Stromal cell of bone marrow (primary cell): ENCODE measurements at places on chromosomes 6 and 20.
A peak's percentile ranks its signal among the peaks of the same experiment; 100 is the strongest.

DNA sequence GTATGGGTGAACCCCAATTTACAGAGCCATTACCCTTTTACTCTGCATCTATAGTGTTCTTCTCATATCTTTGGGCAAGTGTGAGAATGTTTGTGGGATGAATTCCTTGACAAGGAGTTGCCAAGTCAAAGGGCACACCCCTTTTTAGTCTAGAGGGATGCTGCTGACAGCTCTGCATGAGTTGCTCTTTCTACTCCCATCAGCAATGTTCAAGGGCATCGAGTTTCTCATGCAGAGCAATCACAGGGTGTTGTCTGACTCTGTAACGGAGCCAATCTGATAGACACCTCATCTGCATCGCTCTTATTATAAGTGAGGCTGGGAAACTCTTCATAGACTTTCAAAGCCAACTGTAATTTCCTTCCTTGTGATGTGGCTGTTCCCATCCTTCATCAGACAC, 77.4 kb downstream of the EDN3 start:
- DNase-seq: no peak

GRCh38 chr20:57743450-57744095, 33.8 kb upstream of the PMEPA1 start:
- no peak for DNase-seq

DNA sequence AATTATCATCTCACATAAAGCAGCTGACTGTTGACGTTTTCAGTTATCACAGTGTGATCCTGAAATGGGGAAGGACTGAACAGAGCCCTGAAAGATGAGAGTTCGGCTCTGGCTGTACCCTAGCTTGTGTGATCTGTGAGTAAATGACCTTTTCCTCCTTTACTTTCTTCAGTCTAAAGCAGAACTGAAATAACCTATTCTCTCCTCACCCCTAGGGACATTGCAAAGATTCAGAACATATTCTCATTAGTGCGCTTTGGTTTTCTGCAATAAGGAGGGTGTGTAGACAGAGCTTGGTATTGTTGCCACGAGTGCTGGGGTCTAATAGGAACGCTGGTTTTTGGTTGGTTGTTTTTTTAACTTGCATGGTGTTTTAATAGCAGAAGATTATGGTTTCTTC, 16.7 kb downstream of the FARS2 start:
- DNase-seq: no peak

DNA sequence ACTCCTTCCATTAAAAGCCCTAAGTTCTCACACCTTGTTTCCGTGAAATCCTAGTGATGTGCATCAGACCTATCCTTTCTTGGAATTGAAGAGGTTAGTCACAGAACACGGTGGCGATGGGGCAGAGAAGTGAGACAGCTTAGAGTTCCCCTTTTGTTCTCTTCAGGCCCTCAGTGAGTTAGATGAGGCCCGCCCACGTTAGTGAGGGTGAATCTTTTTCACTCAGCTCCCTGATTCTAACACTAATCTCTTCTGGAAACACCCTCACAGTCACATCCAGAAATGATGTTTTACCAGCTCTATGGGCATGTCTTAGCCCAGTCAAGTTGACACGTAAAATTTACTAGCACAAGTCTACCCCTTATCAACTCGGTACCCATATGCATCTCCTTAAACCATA, 172.7 kb upstream of the NOX3 start:
- DNase-seq: no peak

- no peak for DNase-seq
These were observed 237.0 kb downstream of the LRFN2 start for GRCh38 chr6:40349901-40350746.

- no peak for DNase-seq
These were observed 42.2 kb upstream of the ADTRP start for GRCh38 chr6:11820821-11821220.

- no peak for DNase-seq
These were observed 32.7 kb downstream of the CFAP61 start for GRCh38 chr20:20085071-20085470.

DNA sequence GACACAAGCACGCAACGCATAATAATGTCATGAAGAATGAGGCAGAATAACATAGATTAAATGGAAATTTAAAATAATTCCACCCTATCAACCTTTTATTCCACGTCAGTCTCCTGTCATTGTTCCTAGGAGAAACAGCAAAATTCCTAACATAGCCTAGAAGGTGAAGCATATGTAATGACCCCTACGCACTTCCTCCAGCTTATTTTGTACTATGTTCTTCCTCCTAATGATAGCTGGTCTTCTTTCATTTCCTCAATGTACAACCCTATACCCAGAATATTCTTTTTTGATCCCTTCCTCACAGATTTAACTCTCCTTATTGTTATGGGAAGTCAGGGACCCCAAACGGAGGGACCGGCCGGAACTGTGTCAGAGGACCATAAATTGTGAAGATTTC, 122.0 kb upstream of the CARMIL1 start:
- no peak for DNase-seq

DNA sequence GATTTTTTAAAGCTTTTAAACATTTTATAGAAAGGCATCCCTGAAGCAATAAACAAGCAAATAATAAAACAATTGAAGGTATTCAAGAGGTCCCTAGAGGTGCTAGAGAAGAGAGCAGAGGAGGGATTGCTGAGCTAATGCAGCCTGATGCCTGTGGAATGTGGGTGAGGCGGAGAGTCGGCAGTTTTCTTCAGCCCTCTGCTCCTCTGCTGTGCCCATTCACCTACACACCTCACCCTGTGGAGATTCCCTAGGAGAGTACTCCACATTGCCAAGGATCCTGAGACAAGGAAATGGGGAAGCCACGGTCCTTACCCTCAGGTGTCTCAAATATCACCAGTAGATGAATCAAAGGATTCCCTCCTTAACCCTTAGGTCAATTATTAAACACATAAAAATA, 199.8 kb upstream of the POU3F2 start:
- DNase-seq: no peak

GRCh38 chr6:18485660-18486435, 98.7 kb downstream of the RNF144B start:
- no peak for DNase-seq

DNA sequence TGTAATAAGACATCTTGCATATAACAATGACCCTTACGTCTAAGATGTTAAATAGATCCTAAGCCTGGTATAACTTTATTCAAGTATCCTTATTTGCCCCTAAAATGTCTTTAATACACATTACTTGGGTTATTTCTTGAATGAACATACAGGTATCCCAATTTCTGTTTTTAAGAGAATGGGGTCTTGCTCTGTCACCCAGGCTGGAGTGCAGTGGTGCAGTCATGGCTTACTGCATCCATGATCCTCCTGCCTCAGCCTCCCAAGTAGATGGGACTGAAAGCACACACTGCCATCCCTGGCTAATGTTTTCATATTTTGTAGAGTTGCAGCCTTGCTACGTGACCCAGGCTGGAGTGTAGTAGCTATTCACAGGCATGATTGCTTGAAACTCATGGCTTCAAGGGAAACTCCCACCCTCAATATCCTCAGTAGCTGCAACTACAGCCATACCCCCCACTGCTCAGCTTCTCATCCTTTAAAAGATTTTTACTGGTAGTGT, 10.4 kb upstream of the ZNFX1 start:
- DNase-seq: no peak

GRCh38 chr6:7522873-7523272, 18.6 kb upstream of the DSP start:
- DNase-seq: no peak

- no peak for DNase-seq
These were observed 253.4 kb downstream of the HACE1 start for GRCh38 chr6:104606361-104606760.

- no peak for DNase-seq
These were observed 14.2 kb downstream of the SLC17A2 start for GRCh38 chr6:25916330-25916729.

DNA sequence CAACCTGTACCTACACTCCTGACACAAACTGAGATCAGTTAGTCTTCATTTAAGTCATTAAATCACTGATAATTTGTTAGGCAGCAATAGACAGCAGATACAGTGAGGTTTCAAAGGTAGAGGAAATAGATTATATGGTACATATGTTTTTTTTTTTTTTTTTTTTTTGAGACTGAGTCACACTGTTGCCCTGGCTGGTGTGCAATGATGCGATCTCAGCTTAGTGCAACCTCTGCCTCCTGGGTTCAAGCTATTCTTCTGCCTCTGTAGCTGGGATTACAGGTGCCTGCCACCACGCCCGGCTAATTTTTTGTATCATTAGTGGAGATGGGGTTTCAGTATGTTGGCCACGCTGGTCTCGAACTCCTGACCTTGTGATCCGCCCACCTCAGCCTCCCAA, 38.2 kb upstream of the KIF13A start:
- no peak for DNase-seq

GRCh38 chr6:54097753-54098152, 13.5 kb upstream of the MLIP start:
- no peak for DNase-seq

DNA sequence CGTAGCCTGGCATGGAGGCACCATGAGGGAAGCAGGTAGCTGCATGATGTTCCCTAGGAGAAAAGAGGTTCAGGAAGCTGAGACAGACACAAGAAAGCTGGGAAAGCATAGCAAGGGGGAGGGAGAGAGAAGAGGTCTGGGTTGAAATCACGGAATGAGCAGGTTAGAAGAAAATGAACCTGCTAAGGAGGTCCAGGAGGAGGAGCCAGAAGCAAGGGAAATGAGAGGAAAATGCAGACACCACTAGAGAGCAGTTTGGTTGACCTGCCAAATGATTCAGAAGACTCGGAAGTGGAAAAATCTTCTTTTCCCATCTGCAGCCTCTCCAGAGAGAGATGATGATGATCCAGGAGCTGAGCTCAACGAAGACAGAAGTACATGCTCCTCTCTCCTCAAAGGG, 70.9 kb downstream of the VIP start:
- no peak for DNase-seq

DNA sequence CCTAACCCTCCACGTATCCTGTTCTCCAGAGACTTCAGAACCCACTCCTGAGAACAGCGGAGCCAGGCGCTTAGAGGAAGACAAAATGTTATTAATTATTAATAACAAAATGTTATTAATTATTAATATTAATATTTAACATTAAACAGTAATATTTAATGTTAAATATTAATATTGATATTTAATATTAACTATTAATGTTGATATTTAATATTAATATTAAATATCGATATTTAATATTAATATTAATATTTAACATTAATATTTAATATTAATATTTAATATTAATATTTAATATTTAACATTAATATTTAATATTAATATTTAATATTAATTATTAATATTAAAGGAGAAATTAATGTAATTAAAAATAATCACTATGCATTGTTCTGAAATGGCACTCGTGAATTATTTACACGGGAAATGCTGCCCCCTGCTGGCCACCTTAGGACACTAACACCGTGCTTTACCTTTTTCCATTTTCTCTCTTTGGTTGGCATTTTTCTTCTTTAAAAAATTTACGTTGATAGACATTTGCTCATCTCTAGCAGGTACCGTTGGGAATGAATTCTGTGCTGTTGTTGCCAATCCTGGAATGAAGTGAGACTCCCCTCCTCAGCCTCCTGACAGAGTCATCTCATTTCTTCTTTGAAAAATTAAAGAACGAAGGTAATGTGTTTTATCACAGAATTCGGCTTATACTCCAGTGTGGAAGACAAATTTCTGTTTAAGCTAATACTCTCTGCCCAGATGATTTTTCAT, 7.5 kb upstream of the GGTLC1 start:
- DNase-seq: peak; percentile 13

- no peak for DNase-seq
These were observed 197.5 kb downstream of the BCKDHB start for GRCh38 chr6:80304014-80304413.

DNA sequence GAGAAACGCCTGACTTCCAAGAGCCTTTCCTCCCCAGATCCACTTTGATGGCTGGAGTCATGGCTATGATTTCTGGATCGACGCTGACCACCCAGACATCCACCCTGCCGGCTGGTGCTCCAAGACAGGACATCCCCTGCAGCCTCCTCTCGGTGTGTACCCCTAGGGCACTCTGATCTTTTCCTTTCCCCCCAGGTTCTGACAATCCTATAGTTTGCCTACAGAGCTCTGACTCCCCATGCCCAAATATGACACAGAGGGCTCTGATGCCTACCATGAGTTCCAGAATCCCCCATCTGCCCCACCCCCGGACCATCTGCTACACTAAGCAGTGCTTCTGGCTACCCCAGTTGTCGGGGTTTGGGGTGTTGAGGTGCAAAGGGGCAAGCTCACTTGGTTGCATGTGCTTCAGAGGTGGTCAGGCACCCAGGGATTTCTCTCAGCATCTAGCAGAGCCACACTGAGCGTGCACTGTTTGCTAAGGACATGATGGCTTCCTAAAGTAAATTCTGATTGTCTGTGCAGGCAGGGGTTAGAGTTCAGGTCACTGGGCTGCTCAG, 24.0 kb upstream of the SGK2 start:
- no peak for DNase-seq

- DNase-seq: no peak
These were observed 51.3 kb upstream of the REV3L start for GRCh38 chr6:111534231-111534751.

- DNase-seq: no peak
These were observed 70.6 kb upstream of the CCN2 start for GRCh38 chr6:132021552-132022375.

- DNase-seq: no peak
These were observed 47.8 kb upstream of the CDYL start for GRCh38 chr6:4728436-4728769.

GRCh38 chr6:129852257-129852858, 8.8 kb downstream of the TMEM244 start:
- DNase-seq: no peak

DNA sequence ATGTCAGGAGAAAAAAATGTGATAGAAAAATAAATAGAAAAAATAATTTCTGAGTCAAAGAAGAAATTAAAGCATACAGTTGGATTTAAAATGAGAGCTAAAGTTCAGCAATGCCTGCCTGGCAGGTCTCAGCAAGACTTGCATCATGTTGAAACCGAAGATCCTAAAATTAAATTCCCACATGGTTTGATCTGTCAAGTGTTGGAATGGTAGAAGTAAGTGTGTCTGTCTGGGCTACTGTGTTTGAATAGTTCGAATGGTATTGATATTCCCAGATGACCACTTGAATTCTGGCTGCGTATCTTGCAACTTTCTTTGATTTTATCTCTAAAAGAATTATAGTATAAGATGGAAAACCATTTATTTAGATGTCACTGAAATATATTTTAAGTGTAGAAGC, 1349.6 kb downstream of the EPHA7 start:
- no peak for DNase-seq

- DNase-seq: no peak
These were observed 8.6 kb downstream of the EYA2 start for GRCh38 chr20:46903256-46903655.

DNA sequence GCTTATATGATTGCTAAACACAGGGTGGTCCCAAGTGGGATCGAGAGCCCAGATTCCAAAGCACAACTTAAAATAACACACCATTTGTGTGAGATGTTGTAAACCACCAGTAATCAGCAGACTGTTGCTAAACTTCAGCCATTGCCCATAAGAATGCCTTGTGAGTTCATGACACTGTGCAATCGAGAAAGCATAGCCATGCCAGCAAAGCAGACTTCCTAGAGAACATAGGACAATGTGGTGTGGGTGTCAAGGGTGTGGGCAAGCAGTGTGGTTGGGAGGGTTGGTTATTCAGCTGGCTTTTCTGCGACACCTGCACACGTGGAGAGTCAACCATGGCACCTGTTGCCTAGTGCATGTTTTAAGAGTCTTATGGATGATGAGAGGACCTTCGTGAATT, 16.1 kb upstream of the CALHM6 start:
- DNase-seq: no peak
